IMR-90 (cell line): ENCODE measurements at places on chromosomes 5 and 9. TPM values are rescaled to one million over a fixed set of nuclear protein-coding genes. Genes with fewer than 3 reads are reported as not detected.

FCN2 gene
- not detected in 2 replicates for polyA plus RNA-seq

CATSPER3 gene
- 0.12 TPM in 1 of 2 replicates, not detected in the other for polyA plus RNA-seq

ZNF608 gene
- polyA plus RNA-seq, result 9.8 TPM in 2 replicates

SH2D3C gene
- polyA plus RNA-seq, result 0.22 and 0.24 TPM in 2 replicates

RPS14 gene
- 6,296 and 6,747 TPM in 2 replicates for polyA plus RNA-seq

IQGAP2 gene
- 0.21 and 0.36 TPM in 2 replicates for polyA plus RNA-seq

MYO10 gene
- polyA plus RNA-seq, result 39.9 and 41.9 TPM in 2 replicates

SPAG8 gene
- 0.62 and 0.84 TPM in 2 replicates for polyA plus RNA-seq

NR6A1 gene
- polyA plus RNA-seq, result 0.10 and 0.14 TPM in 2 replicates

TLR4 gene
- not detected in 2 replicates for polyA plus RNA-seq

C1QTNF2 gene
- 1.2 and 1.4 TPM in 2 replicates for polyA plus RNA-seq

CCDC171 gene
- 0.33 and 0.63 TPM in 2 replicates for polyA plus RNA-seq

LCN1 gene
- polyA plus RNA-seq, result not detected in 2 replicates

PCDHGA3 gene
- 1.6 and 1.8 TPM in 2 replicates for polyA plus RNA-seq

COL23A1 gene
- polyA plus RNA-seq, result not detected in 2 replicates

PDE4D gene
- 1.2 and 1.4 TPM in 2 replicates for polyA plus RNA-seq

SLC1A1 gene
- polyA plus RNA-seq, result 1.7 and 2.2 TPM in 2 replicates

ARAP3 gene
- polyA plus RNA-seq, result 6.6 and 6.9 TPM in 2 replicates

FAXDC2 gene
- 8.1 and 8.9 TPM in 2 replicates for polyA plus RNA-seq

C5orf52 gene
- not detected in 2 replicates for polyA plus RNA-seq

KLF9 gene
- 4.1 and 4.3 TPM in 2 replicates for polyA plus RNA-seq

FAM78A gene
- 0.27 and 0.56 TPM in 2 replicates for polyA plus RNA-seq

WDR38 gene
- polyA plus RNA-seq, result not detected in 2 replicates

SLC34A3 gene
- not detected in 2 replicates for polyA plus RNA-seq

JAKMIP2 gene
- polyA plus RNA-seq, result not detected in 2 replicates

SLC1A3 gene
- polyA plus RNA-seq, result 0.13 and 0.27 TPM in 2 replicates

PRPF4 gene
- 20.7 and 21.4 TPM in 2 replicates for polyA plus RNA-seq

LHX3 gene
- polyA plus RNA-seq, result not detected in 2 replicates

PCDHGC3 gene
- polyA plus RNA-seq, result 58.9 and 72.1 TPM in 2 replicates

ANKRD18B gene
- polyA plus RNA-seq, result 5.8 and 7.1 TPM in 2 replicates

CKMT2 gene
- 0.21 and 0.36 TPM in 2 replicates for polyA plus RNA-seq

SLCO4C1 gene
- not detected in 2 replicates for polyA plus RNA-seq

PCDHA12 gene
- polyA plus RNA-seq, result 0.03 TPM in 1 of 2 replicates, not detected in the other

GFI1B gene
- polyA plus RNA-seq, result 0.02 TPM in 1 of 2 replicates, not detected in the other

SHC3 gene
- polyA plus RNA-seq, result 4.5 and 5.9 TPM in 2 replicates

DND1 gene
- polyA plus RNA-seq, result 0.63 and 0.67 TPM in 2 replicates

PCDHGC5 gene
- polyA plus RNA-seq, result 3.8 TPM in 2 replicates

RALGDS gene
- polyA plus RNA-seq, result 36.9 and 37.2 TPM in 2 replicates

NUTM2G gene
- not detected in 2 replicates for polyA plus RNA-seq

DNAJB5 gene
- 9.9 and 11.4 TPM in 2 replicates for polyA plus RNA-seq

DPYSL3 gene
- 60.9 and 66.4 TPM in 2 replicates for polyA plus RNA-seq

OSMR gene
- polyA plus RNA-seq, result 39.6 and 48.7 TPM in 2 replicates

DAB2IP gene
- 17.2 and 20.4 TPM in 2 replicates for polyA plus RNA-seq

SPATA31D4 gene
- not detected in 2 replicates for polyA plus RNA-seq
